ENCODE measurements at places on chromosomes 16 and 17.

DNA sequence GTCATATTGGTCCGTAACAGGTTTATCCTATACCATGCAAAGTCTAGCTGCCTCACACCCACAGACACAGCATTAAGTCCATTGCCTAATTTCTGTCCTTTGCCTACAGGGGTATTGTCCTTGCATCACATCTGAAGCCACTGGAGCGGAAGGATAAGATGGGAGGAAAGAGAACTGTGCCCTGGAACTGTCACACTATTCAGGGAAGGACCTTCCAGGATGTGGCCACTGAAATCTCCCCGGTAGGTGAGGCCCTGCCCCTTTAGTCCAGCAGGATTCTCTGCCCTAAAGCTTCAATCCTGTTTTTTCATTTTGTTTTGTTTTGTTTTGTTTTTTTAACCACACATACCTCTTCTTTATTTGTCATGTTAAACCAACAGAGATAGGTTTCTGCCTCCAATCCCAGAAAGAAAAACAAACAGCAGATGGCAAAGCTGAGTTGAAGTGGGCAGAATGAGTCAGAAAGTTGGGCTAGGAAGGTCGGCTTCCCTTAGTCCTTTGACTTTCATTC, 2.2 kb upstream of the EFTUD2 start:
- no peak for DNase-seq

- DNase-seq, result no peak
Observed at GRCh38 chr17:30155389-30155788, 38.8 kb downstream of the NSRP1 start.

- no peak for DNase-seq
Observed at GRCh38 chr16:79564671-79565107, 35.8 kb downstream of the MAF start.

- no peak for DNase-seq
Observed at GRCh38 chr17:75078284-75079022, 9.3 kb upstream of the SLC16A5 start.

GRCh38 chr16:12674071-12674470, 129.6 kb downstream of the CPPED1 start:
- DNase-seq, result no peak

DNA sequence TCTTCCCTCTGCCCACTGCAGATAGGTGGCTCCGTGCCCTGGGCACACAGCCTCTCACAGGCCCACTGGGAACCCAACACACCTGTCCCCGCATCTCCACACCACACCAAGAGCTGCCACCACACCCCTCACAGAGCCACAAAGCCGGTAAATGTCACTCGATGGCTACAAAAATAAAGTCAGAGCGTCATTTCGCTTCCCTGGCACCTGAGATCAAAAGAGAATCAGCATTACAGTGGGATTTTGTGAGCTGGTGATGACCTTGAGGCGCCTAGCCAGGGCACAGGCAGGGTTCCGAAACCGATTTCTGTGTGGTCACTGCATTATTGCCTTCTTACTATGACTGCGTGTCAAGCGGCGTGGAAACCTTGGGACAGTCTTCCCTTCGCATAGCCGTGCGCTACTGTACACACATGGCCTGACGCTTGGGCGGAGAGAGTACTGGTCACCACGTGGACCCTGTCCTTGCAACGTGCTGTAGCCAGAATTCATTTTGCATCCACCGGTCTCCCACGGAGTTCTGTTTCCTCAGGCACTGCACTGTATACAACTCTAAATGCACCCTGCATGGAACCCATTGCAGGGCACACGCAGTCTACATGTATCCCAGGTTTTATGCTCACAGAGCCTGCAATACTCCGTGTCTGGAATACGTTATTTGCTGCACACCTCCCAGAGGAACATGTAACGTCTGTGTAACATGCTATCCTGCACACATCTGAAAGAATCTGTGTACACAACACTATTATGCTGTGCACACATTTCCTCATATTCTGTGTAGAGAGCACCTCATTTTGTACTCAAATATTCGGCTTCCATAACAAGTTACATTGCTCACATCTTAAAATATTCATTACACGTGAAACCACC, 5.8 kb upstream of the FOXF1 start:
- no peak for DNase-seq

- no peak for DNase-seq
Observed at GRCh38 chr16:10799736-10800135, 18.9 kb downstream of the TVP23A start.

GRCh38 chr17:76537578-76538280, at the start of gene CYGB:
TSS of gene CYGB (minus strand) at chr17:76537709. CDS start at chr17:76537542, 167 bp downstream.
- DNase-seq, result no peak

- no peak for DNase-seq
Observed at GRCh38 chr17:50064253-50065001, 8.5 kb downstream of the ITGA3 start.

- no peak for DNase-seq
Observed at GRCh38 chr16:27514806-27515205, 34.9 kb downstream of the GTF3C1 start.

DNA sequence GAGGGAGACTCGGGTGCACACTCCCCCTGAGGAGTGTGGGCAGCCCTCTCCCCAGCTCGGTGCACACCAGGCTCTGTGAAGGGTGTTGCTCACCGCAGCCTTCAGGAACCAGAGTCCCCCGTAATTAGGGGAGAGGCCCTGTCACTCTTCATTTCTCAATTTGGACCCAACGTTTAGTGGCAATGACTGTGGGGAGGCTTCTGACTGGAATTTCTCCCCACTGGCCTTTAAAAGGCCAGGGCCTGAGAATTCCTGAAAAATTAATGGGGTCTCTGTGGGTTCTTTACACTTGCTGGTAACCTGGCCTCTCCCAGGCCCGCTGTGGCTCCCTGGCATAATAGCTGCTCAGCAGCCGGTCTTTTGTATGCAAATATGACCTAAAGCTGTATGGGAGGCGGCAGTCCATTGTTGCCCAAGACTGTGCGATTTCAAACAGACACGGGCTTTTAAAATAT, 209.7 kb downstream of the MSI2 start:
- DNase-seq, result no peak

- no peak for DNase-seq
Observed at GRCh38 chr17:77497578-77497934, 356.8 kb downstream of the SEC14L1 start.

DNA sequence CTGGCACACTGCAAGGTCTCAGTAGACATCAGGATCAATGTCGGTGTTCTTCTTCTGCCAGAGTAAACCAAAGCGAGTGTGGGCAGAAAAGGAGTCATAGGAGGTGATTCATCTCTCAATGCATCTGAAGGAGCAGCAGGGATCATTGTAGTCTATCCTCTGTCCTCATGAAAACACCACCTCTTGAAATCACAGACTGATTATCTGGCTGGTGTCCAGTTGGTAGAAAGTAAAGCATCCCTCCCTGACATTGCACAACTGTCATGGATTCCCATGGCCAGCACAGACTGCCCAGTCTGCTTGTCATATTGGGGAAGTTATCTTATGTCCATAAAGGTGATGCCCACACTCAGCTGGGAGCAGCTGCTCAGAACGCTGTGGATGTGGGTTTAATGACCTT, 74.1 kb downstream of the ABCC12 start:
- DNase-seq, result no peak

DNA sequence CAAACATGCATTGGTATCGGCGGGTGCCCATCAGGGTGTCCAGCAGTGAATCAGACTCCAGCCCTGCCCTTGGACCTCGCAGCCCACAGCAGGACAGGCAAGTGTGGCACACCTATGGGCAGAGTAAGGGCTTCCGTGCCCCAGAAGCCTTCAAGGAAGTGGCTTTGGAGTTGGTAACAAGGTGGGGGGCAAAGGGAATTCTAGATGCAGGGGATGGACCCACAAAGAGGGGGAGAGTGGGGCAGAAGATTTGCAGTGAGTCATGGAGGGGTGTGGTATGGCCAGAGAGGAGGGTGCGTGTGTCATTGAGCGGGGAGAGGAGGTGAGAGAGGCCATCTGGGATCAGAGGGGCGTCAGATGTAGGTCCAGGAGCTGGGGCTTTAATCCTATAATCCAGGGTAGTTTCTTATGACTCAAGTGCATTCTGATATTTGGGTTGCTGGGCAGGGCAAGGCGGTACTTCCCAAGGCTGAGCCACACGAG, 8.5 kb upstream of the SPNS2 start:
- no peak for DNase-seq

GRCh38 chr17:63692195-63692816, 7.6 kb downstream of the LIMD2 start:
- no peak for DNase-seq

- DNase-seq, result no peak
Observed at GRCh38 chr16:86836503-86837129, 258.3 kb downstream of the FOXL1 start.

DNA sequence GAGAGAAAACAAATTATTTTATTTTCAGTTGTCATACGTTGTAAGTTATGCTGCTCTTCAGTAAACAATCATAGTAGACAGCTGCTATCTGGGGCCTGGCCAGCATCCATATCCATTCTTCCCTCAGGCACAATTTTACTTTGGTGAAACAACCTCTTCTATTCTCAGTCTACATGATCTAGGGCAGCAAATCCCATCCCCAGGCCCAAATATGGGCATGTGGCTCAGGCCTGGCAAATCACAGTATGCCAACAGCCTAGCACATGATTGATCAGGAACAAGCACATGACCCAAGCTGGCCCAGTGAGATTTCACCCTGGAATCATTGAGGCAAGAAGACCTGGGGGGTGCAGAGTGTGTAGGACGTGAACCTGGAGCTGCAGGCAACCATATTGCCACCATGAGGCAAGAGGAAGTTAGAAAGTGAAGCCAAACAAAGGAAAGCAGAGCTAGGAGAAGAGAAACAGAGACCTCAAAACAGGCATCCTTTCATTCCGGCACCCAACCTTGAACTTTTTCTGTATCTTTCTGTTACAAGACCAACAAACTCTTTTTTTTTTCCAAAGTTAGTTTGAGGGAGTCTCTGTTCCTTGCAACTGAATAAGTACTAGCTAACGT, 10.3 kb upstream of the ABCC12 start:
- no peak for DNase-seq

DNA sequence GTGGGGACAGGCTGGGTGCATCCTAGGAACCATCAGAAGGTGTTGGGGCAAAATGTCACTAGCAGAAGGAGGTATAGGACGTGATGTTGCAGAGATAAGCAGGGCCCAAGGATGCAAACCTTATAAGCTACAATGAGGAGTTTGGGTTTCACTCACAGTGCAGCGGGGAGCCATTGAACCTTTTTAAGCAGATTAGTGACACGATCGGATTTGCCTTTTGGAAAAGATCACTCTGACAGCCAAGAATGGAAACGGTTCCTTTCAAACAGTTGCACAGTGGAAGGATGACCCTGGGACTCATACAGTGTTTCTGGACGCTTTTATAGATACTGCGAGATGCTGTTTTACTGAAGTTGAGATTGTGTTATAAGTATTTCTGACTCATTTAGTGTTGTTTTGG, 131.8 kb upstream of the CACNG3 start:
- no peak for DNase-seq
